ENCODE measurements at places on chromosomes 11 and 22.

- no peak for DNase-seq
Measured at GRCh38 chr11:71399341-71399740, 48.9 kb downstream of the DHCR7 start.

GRCh38 chr11:56783448-56784041 lies 35.0 kb upstream of the OR9G4 start:
- DNase-seq, result no peak

DNA sequence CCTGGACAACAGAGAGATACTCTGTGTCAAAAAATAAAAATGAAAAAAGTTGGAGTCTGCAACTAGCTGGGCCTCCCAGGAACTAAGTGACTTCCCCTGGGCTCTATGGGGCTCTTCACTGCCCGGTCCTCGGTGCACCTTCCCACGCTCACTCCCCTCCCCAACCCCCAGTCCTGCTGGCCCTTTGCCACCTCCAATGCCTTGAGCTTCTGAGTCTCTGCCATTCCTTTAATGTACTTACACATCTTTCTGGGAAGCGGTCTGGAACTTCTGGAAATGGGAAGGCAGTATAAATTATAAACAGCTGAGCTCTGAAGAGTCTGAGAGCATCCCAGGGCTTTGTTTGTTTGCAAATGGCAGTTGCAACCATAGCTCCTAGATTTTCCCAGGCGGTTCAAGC lies 5.9 kb upstream of the BATF2 start:
- DNase-seq, result no peak

DNA sequence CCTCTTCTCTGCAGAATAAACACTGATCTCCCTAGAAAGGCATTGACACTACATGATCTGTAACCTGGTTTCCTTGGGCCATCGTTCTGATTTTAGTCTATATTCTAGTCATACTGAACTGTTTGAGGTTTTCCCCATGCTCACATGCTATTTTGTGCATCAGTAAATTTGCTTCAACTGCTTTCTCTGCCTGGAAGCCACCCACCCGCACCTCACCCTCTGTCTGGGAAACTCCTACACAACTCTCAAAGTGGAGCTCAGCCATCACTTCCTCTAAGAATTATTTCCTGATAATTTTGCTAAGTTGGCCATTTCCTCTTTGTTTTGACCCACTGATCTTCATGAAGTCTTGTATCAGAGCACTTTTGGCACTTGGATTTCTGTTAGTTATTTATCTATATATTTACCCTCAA lies 36.1 kb downstream of the MMP20 start:
- no peak for DNase-seq

DNA sequence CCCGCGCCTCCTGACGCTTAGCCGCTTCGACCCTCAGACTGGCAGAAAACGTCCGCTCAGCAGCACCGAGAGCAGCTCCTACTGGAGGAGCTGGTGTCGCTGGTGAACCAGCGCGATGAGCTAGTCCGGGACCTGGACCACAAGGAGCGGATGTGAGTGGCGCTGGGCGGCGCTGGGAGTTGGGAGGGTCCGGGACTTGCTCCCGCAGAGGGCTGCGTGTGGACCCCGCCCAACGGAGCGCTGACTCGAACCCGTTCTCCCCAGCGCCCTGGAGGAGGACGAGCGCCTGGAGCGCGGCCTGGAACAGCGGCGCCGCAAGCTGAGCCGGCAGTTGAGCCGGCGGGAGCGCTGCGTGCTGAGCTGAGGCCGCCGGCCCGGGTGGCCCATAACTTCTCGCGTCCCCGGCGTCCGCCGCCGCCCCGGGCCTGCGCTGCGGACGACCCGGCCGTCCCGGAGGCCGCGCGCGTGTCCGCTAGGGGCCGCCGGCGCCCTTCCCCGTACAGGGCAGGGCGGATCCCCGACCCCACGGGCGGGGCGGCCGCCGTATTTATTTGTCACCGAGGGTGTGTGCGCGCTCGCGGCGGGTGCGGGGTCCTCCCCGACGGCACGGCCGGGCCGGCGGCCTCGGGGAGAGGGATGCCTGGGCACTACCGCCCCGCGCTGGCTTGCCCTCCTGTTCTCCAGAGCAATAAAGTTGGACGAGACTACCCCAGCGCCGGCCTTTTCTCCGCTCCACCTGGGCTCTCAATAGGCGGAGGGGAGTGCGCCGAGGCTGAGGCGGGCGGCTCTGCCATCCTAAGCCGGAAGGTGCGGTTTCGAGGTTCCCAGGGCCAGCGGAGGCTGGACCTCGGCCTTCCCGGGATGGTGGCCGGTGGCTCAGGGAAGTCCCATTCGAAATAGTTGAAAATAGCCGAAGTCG lies 3.4 kb downstream of the KCNK7 start:
- DNase-seq, result no peak

DNA sequence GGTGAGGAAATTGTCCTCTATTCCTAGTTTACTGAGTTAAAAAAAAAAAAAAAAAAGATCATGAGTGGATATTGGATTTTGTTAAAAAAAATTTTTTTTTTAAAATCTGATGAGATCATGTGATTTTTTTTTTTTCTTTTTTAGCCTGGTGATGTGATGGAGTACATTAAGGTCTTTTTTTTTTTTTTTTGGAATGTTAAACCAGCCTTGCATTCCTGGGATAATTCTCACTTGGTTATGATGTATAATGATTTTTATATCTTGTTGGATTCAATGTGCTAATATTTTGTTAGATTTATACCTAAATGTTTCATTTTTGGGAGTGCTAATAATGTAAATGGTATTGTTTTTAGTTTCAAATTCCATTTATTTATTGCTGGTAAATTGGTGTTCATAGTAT lies 43.3 kb downstream of the DDX10 start:
- DNase-seq, result no peak

GRCh38 chr11:86205421-86206336 lies 38.9 kb upstream of the EED start:
- DNase-seq, result no peak

GRCh38 chr11:73275381-73275750 lies 3.2 kb downstream of the P2RY6 start:
- no peak for DNase-seq

GRCh38 chr11:63872800-63873197 lies 33.9 kb downstream of the MARK2 start:
- DNase-seq, result no peak

GRCh38 chr11:5631969-5632635 lies 7.3 kb downstream of the TRIM34 start:
- DNase-seq, result no peak

- no peak for DNase-seq
Measured at GRCh38 chr11:102313238-102313940, 3.9 kb upstream of the BIRC3 start.

DNA sequence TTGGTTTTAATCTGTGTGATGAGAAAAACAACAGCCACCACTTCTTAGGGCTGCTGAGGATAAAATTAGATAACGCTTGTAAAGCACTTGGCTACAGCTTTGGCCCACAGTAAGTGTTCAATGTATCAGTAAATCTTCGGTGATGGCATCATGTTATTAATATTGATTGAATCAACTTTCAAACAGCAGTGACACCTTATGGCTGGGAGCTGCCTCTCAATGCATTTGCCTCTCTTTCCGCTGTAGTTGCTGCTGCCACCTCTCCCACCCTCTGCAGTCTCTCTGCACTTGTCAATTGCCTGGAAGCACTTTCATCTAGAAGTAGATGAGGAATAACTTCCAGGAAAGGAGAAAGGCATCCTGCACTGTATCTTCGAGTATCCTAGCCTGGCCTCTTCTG lies 491.1 kb downstream of the OPCML start:
- DNase-seq, result no peak

GRCh38 chr22:32340411-32340810 lies 17.3 kb upstream of the RFPL3 start:
- DNase-seq, result no peak

DNA sequence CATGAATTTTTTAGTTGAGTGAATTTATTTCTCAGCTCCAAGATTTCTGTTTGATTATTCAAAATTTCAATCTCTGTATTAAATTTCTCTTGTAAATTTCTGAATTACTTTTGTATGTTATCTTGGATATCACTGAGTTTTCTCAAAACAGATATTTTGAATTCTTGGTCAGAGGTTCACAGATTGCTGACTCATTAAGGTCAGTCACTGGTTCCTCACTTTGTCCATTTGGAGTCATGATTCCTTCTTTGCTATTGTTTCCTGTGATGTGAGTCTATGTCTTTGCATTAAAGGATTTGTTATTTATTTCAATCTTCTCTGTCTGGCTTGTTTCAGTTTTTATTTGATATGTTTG lies 10.2 kb upstream of the IL17RA start:
- no peak for DNase-seq

DNA sequence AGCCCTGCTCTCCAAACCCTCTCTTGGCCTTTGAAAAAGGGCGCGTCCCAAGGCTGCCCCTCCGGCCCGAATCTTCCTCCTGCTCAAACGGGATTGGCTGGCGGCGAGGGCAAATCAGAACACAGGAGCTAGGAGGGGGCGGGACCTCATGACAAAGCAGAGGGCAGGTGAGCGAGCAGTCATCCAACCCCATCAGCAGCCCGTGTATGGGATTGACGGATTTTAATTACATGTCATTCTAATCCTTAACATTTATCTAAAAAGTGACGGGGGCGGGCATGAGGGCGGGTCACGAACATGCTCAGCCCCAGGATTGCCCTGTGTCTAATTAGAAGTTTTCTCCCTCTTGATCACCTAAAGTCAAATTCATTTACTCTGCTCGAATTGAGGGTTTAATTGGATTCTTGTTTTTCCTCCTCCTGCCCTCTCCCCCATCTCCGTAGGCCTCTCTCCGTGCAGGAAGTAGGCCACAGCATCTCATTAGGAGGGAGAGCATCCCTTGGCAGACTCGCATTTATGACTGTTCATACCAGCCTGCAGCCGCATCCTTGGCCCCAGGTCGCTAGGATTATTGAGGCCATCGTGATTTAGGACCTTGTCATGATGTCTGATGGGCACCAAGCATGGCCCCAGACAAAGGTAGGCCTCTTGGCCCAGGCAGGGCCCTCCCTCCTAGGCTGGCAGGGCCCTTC lies 147.1 kb downstream of the CHST1 start:
- DNase-seq, result no peak

GRCh38 chr11:41281131-41281742 lies 178.2 kb downstream of the LRRC4C start:
- DNase-seq, result no peak

- peak; percentile 53 for DNase-seq
Measured at GRCh38 chr11:75583718-75584658, 21.9 kb downstream of the SERPINH1 start.

GRCh38 chr11:83069441-83070043 lies 2.2 kb downstream of the RAB30 start:
- no peak for DNase-seq

DNA sequence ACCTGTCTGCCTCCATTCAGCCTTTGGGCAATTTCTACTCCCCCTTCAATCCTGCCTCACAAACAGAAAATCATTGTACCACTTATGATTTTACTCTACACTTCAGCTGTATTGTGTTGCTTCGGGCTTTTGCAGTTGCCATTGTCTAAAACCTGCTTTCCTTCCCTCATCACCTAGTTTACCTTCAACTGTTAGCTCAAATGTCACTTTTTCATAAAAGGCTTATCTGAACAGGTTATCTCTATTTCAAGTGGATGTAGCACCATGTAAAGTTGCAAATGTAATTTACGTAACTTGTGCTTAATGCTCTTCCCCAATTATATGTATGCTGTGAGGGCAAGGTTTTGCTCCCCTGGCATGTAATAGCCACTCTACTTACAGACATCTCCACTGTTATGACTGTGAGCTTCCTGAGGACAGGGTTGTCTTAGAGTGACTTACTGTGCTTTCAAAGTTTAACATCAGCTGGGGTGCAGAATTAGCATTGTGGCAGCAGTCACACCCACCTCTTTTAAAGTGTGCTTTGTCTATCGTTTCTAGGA lies 5.4 kb downstream of the RPS25 start:
- DNase-seq, result no peak

GRCh38 chr11:69007975-69008381 lies 5.1 kb downstream of the MRGPRF start:
- DNase-seq, result no peak

DNA sequence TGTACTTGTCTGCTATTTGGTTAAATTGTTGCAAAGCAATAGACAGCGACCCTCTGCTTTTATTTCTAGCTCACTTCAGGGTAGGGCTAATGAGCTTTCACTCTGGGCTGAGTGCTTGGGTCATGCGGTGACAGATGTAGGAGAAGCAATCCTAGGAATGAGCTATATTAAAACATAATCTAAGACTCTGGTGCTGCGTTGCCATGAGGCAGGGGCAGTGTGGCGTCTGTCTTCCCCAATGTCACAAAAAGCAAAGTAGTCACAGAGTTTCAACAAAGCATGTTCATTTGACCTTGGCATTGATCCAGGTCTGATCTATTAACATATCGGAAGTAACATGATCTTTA lies 55.5 kb upstream of the GRAMD1B start:
- DNase-seq, result no peak

DNA sequence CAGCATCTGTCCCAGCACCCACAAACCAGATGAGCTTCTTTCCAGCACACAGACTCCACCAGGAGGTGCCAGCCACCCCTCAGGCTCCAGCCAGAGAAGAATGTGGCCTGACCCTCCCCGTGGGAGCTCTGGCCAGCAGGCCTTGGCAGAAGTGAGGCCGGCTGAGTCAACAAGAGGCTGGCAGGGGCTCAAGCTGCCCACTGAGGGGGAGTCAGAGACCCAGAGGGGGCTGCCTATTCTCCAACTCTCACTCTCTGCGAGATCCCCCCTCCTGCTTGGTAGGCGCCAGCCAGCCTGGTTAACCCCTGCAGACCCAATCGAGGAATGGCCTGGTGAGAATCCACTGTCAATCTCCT lies 10.6 kb upstream of the CDC42EP1 start:
- no peak for DNase-seq

- no peak for DNase-seq
Measured at GRCh38 chr11:105367129-105367528, 227.6 kb upstream of the CARD18 start.

DNA sequence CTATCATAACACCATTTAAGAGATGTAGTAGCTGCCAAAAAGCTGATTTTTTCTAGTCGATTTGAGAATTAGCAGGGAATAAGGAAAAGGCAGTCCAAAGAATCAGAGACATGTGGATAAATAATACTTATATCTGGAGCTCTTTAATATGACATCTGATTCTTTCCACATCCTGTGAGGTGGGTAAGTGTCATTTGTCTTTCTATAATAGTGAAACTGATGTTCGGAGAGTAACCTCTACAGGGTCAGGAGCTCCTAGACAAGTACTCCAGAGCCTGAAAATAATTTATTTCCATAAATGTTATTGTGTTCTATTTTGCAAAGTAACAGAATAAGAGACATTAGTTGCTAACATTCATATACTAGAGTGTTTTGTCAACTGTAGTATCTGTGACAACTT lies 367.6 kb downstream of the DYNC2H1 start:
- no peak for DNase-seq

GRCh38 chr11:6251120-6251733 lies 8.4 kb upstream of the CCKBR start:
- peak; percentile 51 for DNase-seq

DNA sequence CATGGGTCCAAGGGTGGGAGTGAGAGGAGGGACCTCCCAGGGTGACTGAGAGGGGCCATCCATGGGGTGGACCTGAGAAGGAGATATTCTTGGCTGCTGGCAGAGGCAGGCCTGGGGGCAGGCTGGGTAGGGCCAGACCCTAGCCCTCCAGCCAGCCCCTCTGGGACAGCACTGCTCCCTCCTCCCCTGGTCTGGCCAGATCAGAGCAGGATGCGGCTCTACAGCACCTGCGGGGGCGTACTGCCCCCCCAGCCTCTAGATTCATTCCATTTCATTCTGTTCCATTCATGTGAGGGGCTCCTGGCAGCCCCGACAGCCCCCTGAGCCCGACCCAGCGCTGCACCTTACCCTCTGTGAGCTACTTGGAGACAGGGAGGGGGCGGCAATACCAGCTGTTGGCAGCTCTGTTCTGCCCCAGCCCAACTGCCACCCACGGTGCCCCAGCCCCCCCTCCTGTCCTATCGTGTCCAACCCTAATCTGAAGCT lies 34.3 kb upstream of the MYRF start:
- DNase-seq, result no peak

GRCh38 chr11:117717485-117718314 lies 79.3 kb downstream of the DSCAML1 start:
- DNase-seq, result peak; percentile 78
